MCF 10A (cell line): ENCODE measurements at places on chromosomes 1 and 21. TPM values are rescaled to one million over a fixed set of nuclear protein-coding genes. Genes with fewer than 3 reads are reported as not detected.

Gene MRAP
- total RNA-seq: not detected in 2 replicates

Gene C1QB
- not detected in 2 replicates for total RNA-seq

Gene C1orf21
- 23.2 and 25.3 TPM in 2 replicates for total RNA-seq

Gene TEX38
- total RNA-seq: not detected in 2 replicates

DNA sequence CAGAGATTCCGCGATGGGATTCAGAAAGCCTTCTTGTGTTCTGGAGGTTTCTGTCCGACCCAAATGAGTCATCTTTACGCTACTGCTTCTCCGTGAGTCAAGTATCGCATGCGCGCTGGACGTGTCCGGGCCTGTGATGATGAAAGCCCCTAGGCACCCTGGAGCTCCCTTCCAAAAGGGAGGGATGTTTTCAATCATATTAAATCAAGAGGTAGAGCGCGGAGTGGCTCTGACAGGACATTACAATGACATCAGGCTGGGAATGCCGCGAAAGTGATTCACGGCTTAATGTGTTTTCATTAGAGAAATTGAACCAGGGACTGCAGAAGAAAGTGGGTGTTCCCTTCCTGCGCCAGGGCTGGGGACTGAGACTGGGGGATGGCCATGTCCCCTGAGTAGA is 48.5 kb downstream of the AJAP1 start:
- peak; percentile 94 for DNase-seq
- no peaks in the 10 kb centered on the region for H3K27me3 ChIP-seq
- no peaks in the 10 kb centered on the region for H3K4me1 ChIP-seq
- H3K4me3 ChIP-seq: no peak overlapping the region

GRCh38 chr1:234132795-234133194 is 228.3 kb downstream of the SLC35F3 start:
- H3K4me3 ChIP-seq: no peak overlapping the region
- no peaks in the 10 kb centered on the region for H3K27me3 ChIP-seq
- peak; percentile 86 for DNase-seq
- H3K36me3 ChIP-seq: no peaks in the 10 kb centered on the region
- H3K27ac ChIP-seq: no peak overlapping the region
- H3K4me1 ChIP-seq: peaks cover 15% of the 10 kb centered on the region

- peak overlapping the region; percentile 34 for H3K4me3 ChIP-seq
- peak overlapping the region; percentile 85 for H3K27ac ChIP-seq
- no peaks in the 10 kb centered on the region for H3K27me3 ChIP-seq
- H3K4me1 ChIP-seq: peaks cover 38% of the 10 kb centered on the region
- DNase-seq: no peak
Observed at GRCh38 chr1:218459450-218459849, 114.3 kb downstream of the TGFB2 start.

GRCh38 chr1:234505769-234506102 is 26.8 kb upstream of the TARBP1 start:
- no peak overlapping the region for H3K4me3 ChIP-seq
- peak overlapping the region; percentile 77 for H3K27ac ChIP-seq
- H3K36me3 ChIP-seq: no peaks in the 10 kb centered on the region
- DNase-seq: peak; percentile 99

DNA sequence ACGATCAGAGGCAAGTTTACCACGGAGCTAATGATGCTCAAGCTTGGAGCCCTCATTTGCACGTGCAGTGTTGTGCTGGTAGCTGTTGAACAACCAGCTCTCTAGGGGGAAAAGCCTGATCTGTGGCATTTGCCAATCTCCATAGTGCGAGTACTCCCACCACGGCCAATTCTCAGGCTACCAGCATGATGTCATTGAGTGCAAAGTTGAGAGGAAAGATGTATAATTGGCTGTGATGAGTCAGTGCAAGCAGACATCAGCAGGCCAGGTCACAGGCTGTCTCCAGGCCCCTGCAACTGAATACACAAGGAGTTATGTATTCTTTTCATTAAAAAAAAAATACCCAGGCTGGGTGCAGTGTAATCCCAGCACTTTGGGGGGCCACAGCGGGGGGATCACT is 233.1 kb upstream of the VAMP3 start:
- H3K27me3 ChIP-seq: no peaks in the 10 kb centered on the region
- no peak overlapping the region for H3K4me3 ChIP-seq

GRCh38 chr1:32960819-32961355 is 3.7 kb downstream of the RNF19B start:
- H3K27me3 ChIP-seq: no peaks in the 10 kb centered on the region
- H3K4me3 ChIP-seq: peak overlapping the region; percentile 84
- no peaks in the 10 kb centered on the region for H3K36me3 ChIP-seq
- H3K4me1 ChIP-seq: peaks cover 29% of the 10 kb centered on the region
- no peak for DNase-seq

DNA sequence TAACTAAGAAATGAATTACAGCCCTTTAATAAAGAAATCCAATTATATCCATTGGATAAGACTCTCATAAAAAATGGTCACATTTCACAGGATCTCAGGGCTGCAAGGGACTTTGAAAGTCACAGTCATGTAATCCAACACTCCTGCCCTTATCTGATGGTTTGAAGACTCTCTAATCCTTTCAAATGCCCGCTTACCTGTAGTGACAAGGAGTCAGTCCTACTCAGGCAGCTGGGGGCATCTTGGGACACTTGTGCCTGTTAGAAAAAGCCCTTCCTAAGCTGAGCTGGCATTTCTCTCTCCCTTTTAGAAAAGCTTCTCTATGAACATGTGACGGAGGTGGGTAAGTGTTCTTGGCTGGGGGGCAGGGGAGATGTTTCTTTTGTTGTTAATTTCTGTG is 11.0 kb upstream of the ZNF691 start:
- DNase-seq: no peak
- no peaks in the 10 kb centered on the region for H3K4me1 ChIP-seq
- peaks cover 8% of the 10 kb centered on the region for H3K36me3 ChIP-seq

- no peaks in the 10 kb centered on the region for H3K36me3 ChIP-seq
- H3K4me1 ChIP-seq: no peaks in the 10 kb centered on the region
- H3K27me3 ChIP-seq: no peaks in the 10 kb centered on the region
Observed at GRCh38 chr1:106944721-106945120, 111.8 kb upstream of the PRMT6 start.
